ENCODE measurements at places on chromosomes 3 and 15.
A peak's percentile ranks its signal among the peaks of the same experiment; 100 is the strongest.

GRCh38 chr3:126962756-126963155 is 20.2 kb upstream of the PLXNA1 start:
- no peak for DNase-seq

DNA sequence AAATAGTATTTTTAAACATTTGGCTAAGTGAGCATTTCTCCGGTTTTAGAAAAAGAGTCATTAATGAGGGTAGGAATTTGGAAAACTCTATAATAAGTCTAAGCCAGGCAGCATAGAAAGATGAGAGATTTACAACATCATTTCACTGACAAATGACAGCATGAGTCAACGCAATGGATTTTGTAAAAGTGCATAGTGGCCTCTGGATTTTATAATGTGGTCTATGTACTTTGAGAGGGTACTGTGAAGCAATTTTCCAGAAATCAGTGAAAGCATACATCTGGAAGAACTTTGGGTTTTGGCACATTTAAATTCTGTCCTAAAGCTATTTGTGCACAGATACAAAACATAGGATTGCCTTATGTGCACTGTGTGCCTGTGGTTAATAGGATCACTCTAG is 130.8 kb upstream of the CCNL1 start:
- no peak for DNase-seq

DNA sequence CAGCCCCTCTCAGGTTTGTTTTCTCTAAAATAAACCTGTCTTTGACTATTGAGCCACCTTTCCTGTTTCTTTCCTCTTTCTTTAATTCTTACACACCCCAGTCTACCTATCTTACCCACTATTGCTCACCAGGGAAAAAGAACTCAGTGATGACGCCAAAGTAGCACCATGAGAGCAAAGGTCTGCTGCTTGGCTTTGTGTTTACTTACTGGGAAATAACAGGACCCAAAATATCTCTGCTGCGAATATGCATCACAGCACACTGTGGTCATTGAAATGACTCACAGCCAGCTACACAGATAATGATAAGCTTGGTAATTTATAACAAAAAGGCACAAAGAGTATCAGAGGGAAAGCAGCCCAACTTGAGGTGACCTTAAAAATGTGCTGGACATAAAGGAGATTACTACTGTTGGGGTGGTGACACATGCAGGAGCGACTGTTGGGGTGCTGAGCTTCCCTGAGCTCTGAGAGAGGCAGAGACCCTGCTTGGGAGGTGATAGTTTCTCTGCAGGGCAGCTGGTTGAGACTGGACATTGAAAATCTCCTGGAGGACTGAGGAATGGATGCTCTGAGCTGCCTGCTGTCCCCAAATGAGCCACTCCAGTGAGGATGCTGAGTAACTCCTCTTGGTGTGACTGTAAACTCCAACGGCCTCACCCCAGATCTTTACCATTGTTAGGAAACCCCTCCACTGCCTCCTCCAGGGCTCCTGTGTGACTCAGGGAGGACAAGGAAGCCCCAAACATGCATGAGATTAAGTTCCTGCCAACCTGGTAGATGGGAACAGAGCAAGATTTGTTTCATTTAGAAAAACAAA is 14.5 kb downstream of the EFCAB12 start:
- no peak for DNase-seq

DNA sequence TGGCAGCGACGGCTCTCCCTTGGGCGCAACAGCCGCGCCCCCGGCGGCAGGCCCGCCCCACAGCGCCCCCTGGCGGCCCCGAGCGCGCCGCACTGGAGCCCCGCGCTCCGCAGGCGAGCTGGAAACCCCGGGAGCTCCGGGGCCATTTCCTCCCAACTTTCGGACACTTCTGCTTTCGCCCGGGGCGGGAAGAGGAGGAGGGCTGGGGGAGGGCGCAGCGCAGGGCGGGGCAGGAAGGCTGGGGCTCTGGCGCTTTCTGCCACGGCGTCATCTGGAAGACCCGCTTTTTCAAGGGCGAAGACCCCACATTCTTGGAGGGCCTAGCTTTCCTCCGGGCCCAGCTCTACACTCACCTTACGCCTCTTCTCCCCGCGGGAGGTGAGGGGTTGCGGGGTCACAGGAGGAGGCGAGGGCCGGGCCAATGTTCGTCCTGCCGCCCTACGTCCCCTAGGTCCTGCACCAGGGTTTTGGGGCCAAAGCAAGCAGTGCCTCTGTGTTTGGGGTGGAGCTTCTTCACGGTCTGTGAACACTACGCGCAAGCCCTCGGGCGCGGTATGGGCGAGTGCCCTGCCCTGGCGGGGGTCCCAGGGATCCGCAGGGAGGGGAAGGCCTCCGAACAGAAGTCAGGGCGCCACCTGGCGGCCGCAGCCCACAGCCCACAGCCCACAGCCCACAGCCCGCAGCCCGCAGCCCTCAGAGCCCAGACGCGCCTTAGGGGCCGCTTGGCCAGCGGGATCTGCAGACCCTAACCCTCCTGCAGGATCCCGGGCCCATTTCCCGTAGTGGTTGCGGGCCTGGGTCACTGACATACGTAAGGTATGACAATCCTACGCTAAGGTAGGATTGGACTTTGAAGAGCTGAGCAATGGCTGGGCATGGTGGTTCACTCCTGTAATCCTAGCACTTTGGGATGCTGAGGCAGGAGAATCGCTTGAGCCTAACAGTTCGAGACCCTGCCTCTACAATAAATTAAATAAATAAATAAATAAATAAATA is 31.1 kb downstream of the FOXL2 start:
- peak; percentile 70 for DNase-seq

GRCh38 chr15:31157644-31158069 is 56.1 kb upstream of the TRPM1 start:
- DNase-seq = no peak

DNA sequence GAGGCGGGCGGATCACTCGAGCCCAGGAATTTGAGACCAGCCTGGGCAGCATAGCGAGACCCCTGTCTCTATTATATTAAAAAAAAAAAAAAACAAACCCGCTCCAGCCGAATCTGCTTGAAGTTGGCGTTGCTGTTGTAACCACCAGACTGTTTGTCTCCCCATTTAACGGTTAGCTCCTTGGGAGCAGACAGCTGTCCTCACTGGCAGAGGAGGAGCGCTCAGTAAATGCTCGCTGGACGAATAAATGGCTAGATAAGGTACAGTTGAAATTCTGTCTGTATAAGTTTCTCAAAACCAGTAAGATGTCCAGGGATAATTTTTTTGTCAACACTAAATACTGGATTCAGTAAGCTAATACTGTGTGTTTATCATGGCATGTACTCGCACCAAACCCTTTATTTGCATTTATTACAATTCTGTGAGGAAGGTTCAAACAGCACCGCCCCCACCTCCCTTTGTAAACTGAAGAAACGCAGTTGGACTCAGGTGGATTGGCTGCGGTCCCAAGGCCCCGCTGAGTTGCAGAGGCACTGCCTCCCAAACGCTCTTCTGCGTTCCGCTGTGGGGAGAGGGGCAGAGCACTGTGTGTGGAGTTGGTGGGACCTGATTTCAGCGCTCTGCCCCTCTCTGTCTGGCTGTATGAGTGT is 1.1 kb downstream of the RCCD1 start:
- no peak for DNase-seq

DNA sequence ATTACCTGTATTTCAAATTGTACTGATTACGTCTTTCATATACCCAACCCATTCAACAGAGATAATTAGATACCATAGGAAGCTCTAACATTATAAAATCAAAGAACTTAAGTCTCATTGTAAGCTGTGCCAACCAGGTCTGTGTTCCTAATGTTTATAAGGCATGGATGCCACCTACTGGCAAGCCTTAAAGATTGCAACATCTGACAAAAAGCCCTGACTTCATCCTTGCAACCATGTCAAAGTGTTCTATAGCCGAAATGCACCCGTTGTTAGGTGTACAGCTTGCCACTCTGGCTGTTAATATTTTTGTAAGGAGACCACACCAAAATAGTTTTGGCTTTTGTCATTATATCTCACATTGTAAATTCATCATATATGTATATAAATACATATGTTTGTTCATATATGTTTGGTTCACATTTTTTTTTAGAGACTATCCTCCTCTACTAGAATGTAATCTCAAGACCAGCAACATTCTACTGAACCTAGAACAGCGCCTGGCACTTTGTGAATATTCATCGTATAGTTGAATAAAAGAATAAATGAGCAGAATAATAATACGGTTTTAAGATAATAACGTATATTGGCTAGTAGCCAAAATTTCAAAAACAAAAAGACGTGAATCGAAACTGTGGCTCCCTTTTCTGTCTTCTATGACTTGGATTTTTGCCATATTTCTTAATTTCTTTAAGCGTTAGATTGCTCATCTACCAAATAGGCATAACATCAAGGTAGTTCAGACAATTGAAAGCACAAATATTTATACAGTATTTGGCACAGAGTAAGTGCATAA is 258.1 kb downstream of the TBL1XR1 start:
- DNase-seq = peak; percentile 2

GRCh38 chr15:39472621-39473297 is 108.1 kb upstream of the THBS1 start:
- no peak for DNase-seq

DNA sequence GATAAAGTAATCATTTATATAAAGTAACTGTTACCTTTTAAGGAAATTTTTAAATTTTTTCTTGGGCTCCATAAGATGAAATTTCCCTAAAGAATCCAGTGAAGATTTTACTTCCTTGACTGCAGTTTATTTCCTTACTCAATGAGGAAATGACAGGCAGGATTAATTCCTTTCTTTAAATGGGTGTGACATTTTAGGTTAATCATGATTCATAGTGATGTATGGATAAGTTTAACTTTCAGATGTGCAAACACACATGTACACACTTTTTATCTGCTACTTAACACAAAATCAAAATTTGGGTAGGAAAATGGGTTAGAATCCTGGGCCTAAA is 11.2 kb upstream of the LEO1 start:
- no peak for DNase-seq

DNA sequence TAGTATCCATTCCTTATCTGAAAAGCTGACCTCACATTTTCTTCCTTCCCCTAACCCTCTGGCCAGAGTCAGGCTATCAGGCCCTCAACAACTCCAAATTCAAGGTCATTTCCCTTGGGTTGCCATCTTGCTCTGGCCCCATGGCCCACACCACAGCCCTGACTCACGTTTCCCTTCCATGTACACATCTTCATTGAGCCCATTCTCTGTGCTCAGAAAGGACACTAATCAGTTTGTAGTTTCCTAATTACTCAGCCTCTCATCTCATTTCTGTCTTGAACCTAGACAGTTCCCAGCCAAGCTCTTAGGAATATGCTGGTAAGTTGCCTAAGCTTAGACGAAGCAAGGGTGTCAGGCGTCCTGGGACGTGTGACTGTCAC is 14.9 kb downstream of the TGM5 start:
- no peak for DNase-seq
